ENCODE measurements at places on chromosomes 6 and 20. TPM values are rescaled to one million over a fixed set of nuclear protein-coding genes. Genes with fewer than 3 reads are reported as not detected.

The DEF6 gene
- total RNA-seq, result 3.3 TPM

The OGFRL1 gene
- total RNA-seq, result 48.2 TPM

The SLC2A10 gene
- total RNA-seq, result 27.0 TPM

DNA sequence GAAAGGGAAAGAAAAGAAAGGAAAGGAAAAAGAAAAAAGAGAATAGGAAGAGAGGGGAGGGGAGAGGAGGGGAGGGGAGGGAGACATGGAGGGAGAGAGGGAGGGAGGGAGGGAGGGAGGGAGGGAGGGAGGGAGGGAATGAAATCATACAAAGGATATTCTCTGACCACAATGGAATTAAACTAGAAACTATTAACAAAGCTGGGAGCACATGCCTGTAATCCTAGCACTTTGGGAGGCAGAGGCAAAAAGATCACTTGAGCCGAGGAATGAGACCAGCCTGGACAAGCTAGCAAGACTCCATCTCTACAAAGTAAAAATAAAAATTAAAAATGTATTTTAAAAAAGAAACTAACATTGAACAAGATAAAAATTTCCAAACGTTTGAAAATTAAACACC is 62.8 kb downstream of the ILRUN start:
- no peak for DNase-seq

- no peak for DNase-seq
Observed at GRCh38 chr20:2633381-2633780, 19.1 kb upstream of the NOP56 start.

- no peak for DNase-seq
Observed at GRCh38 chr6:22473991-22474682, 95.2 kb upstream of the HDGFL1 start.

GRCh38 chr6:3635482-3635881 is 116.0 kb downstream of the PXDC1 start:
- DNase-seq, result no peak

Data from esophagus muscularis mucosa (tissue), 4 donors.